ENCODE measurements at places on chromosomes 2 and 18.

DNA sequence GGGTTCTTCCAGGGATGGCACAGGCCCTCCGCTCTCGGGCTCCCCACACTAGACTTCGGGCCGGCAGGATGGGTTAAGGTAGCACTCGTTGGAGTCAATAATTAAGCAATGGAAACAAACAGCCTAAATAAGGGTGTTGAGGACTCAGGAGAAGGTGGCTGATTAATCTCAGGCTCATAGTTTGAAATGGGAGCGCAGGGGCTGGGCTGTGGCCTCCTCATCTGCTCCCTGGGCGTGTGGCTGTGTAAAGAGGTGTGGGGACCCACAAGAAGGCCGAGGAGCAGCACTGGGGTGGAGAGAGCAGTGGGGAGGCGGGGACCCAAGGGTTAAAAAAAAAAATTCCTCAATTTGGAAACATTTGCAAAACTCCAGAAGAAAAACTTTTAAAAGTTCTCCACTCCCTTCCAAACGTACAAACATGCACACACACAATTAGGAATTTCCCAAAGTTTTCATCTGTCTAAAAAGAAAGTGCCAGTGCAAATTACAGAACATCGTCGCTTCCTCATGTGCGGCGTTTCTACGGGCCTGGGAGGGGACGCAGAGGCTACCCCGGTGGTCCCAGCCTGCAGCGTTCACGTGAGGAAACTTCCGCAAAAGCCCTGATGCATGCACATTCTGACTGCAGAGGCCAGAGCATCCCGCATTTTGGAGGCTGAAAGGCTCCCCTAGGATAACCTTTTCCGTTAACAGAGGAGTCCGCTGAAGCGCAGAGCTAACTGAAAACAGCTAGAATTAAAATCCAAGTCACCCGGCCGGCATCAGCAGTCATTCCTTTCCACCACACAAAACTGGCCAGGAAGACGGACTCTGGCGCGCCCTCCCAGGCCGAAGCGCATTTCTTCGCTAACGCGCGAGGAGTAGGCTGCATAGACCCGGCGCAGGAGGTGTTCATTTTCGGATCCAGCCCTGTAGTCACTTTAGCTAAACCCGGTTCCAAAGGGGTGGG, 1.0 kb upstream of the TUBB6 start:
- DNase-seq = no peak

GRCh38 chr2:211085056-211085680, 528.8 kb downstream of the CPS1 start:
- DNase-seq = no peak

GRCh38 chr18:48338915-48339314, 70.3 kb downstream of the ZBTB7C start:
- DNase-seq = no peak

GRCh38 chr18:67513280-67513679, 3.2 kb downstream of the DSEL start:
- DNase-seq = no peak

DNA sequence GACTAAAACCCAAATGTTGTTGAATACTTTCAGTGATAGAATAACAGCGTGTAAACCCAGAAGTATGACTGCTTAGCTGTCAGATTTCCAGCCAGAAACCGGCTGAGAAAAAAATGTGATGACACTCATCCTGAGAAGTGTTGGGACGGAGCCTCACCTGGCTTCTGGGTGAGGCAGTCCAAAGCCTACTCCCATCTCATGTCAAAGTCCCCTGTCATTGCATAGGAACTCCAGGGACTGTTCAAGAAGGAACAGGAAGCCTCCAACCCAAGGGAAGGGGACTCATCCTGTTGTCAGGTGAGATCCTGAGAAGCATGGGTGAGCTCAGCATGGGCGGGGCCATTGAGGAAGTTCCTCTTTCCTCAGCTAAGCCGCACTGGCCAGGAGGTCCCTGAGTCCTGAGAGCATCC, 11.3 kb upstream of the CHRNA1 start:
- no peak for DNase-seq

GRCh38 chr2:120579916-120580685, 155.6 kb upstream of the GLI2 start:
- no peak for DNase-seq

DNA sequence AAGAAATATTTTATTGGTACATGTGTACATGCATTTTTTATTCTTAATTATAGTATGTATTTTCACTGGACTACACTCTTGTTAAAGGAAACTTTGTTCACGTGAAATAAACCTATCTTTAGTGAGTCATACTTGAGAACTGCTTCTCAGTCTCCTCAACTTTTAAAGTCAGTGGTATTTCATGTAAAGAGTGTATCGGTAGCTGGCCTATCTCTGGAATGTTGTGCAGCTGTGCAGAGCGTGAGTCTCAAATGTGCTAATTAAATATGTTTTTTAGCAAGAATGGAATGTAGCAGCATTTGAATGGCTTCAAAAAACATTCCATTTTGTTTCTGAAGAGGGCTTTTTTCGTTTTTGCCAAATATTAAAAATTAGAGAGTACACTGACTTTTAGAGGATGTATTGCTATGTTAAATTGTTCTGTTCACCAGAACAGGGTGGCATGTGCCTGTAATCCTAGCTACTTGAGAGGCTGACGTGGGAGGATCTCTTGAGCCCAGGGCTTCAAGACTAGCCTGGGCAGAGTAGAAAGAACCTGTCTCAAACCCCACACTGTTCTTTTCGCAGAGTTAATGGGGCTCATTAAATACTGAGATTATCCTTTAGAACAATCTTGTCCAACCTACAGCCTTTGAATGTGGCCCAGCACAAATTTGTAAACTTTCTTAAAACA, 14.3 kb downstream of the SPTBN1 start:
- no peak for DNase-seq

- no peak for DNase-seq
Measured at GRCh38 chr2:174280596-174280995, 32.3 kb upstream of the OLA1 start.

DNA sequence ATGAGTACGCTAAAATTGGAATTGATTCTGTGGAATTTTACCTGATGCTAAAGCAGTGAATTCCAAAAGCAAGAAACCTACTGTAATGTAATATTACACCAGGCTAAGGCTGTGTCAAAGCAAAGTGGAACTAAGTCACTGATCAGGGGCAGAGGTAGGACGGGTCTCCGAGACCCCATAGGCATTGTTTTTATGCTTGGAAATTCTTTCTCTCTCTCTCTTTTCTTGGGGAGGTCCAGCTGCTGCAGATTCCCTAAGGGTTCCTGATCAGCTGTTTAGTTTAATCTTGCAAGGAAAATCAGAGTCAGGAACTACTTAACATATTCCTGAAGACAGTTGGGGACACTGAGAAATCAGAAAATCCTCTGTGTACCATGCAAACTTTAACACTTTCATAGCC, 220.2 kb downstream of the SRBD1 start:
- DNase-seq = no peak

DNA sequence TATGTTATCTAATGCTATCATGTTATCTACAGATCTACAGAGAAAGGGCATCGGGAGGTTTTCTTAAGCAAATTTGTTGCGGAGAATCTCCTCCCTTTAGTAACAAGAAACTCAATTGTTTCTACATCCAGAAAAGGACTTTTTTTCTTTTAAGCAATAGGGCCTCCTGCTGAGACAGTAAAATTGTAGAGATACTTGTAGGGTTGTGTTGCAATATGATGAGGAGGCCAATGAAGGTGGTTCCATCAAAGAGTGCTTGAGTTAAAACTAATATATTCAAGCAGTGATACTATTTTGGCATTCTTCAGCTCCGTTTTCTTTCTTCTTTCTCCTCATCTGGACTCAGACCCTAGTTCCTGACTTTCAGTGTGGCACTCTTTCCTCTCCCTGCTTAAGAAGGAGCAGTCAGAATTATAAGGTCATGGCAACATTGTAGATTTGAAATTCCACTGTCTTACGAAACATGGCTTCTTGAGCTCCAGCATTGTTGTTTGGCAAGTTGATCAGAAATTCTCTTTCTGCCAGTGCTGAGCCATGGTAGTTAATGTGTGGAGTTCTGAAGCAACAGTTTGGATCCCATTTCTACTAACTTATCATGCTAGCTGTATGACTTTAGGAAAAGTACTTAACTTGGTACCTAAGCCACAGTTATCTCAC, 202.0 kb upstream of the SLC14A2 start:
- no peak for DNase-seq

GRCh38 chr2:134173338-134174016, 80.4 kb upstream of the MGAT5 start:
- no peak for DNase-seq

DNA sequence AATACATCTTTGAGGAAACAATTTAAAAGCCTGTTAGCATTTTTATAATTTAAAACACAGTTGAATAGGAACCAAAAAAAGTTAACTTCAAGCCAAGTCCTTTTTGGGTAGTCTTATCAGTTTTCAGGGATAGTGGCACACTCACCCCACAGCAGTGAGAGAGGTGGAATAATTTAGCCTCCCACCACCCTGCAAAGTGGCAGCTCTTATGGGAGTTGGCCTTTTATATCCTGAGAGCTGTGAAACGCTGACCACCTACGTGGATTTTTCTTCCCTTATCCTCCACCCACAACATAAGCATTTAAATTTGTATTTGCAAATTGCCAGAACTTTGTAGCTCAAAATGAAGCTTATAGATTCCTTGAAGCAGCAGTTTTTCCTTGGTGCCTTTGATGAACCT, 167.1 kb downstream of the MYO1B start:
- no peak for DNase-seq

- no peak for DNase-seq
Measured at GRCh38 chr18:39753178-39753577, 2187.6 kb upstream of the CELF4 start.

- no peak for DNase-seq
Measured at GRCh38 chr18:46642561-46642960, 14.5 kb downstream of the LOXHD1 start.

DNA sequence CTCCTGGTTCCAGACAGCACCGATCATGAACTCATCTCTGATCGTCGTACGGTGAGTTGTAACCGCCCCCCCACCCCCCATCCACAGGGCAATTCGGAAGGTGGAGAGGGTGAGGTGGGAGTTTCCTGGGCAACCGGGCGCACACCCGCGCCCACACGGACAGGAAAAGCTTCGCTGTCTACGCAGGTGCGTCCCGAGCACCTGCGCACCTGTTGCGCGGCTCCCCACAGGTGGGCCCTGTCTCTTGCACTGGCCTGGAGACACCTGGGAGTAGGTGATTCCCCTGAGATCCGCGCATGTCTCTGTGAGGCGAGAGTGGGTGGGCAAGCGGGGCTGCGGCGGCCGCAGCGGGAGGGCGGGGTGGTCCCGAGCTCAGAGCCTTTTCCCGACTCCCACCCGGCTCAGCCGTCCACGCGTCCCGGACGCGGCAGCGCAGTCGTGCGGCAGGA, 459 bp upstream of the ATP6V1C2 start:
- DNase-seq = no peak

DNA sequence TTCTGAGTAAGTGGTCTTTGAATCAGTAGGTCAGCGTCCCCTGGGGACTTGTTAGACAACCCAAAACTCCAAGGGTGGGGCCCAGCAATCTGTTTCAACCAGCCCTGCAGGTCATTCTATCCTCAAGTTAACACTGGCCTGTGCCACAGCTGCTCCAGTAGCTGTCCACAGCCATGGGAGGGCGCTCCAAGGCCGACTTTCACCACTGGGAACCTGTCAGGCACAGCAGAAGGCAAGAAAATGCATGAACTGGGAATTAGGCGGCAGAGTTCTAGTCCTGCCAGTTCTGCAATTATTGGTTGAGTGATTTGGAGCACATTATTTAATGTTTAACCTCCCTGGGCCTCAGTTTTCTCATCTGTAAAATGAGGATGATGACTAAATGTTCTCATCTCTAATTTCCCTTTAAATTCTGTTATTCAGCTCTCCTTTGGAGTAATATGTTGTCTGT, 17.4 kb upstream of the MRPL33 start:
- peak; percentile 56 for DNase-seq

GRCh38 chr18:36401462-36401861, 103.9 kb downstream of the FHOD3 start:
- DNase-seq = no peak

DNA sequence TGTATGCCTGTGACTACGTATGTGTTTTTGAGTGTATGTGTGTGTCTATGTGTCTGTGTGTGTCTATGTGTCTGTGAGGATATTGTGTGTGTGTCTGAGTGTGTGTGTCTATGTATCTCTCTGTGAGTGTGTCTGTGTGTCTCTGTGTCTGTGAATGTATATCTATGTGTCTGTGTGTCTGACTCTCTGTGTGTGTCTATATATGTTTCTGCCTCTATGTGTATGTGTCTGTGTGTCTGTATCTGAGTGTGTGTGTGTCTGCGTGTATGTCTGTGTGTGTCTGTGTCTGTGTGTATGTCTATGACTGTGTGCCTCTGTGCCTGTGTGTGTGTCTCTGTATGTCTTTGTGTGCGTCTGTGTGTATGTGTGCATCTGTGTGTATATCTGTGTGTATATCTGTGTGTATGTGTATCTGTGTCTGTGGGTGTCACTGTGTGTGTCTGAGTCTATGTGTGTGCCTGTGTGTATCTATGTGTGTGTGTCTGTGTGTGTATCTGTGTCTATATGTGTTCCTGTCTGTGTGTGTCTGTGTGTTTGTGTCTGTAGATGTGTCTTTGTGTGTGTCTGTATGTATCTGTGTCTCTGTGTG, 172.7 kb downstream of the MYCN start:
- DNase-seq = no peak

DNA sequence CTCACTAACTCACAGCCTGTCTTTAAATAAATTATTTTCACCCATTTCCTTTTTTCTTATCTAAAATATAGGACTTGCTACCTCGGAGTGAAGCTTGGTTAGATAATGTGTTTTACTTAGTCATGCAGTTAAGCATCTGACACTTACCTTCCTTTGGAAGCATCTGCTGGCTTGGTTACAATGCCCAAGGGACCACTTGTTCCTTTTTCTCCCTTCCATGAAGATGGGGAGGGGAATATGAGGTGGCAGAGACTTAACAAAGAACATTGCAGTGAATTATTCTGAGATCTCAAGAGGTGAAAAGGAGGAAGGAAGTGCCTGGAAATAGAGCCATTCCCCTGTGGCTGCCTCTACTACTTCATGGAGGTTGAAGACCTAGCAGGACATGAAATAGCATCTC, 145.4 kb upstream of the FOSL2 start:
- DNase-seq = no peak

DNA sequence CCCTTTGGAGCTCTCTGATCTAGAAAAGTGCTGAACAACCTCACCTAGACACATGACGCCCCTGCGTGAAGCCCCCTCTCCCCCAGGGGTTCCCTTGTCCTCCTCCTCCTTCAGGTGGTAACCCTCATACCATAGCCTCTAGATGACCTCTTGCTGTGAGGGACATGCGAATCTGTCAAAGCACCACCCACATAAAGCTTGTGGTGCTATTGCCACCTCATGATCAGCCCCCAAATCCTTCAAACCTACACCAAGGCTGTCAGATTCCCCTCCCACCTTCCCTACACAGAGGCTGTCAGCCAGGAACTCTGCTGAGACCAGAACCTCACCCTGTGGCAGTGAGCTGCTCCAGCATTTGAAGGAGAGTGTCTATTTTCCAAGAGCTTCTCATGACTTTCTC, 43.1 kb upstream of the TEX51 start:
- no peak for DNase-seq

DNA sequence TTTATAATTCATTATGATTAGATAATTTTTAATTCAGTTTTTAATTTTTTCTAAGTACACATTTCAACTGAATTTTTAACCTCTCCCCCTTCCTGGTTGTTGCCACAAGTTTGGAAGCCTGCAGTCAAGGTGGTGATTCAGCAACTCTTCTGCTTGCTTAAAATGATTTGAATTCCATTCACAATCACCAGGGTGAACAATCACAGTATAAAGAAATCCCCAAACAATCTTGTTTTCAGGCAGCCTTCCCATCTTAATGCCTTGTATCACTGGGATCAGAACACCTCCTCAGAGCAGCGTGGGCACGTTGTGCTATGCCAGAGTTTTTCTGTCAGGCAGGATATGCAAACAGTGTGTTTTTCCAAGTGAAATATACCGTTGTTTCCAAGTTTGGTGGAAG, 46.7 kb upstream of the BARD1 start:
- no peak for DNase-seq
